ENCODE measurements at places on chromosomes 7 and 10. TPM values are rescaled to one million over a fixed set of nuclear protein-coding genes. Genes with fewer than 3 reads are reported as not detected.
A peak's percentile ranks its signal among the peaks of the same experiment; 100 is the strongest.

DNA sequence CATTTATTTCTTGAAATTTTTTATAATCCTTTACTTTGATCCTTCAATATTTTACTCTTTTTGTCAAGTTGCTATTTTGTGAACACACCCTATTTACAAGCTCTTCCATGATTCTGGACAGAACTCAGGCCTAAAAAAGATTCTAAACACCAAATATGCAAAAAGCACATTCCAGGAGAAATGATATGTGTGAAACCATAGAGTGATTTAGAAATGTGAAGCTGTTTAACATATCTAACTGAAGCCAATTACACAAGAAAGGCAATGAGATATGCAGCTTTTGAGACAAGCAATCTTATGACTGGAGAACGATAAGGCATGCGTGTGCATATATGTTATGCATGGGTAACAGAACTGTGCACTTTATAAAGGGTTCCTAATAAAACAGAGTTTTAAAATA lies 243.0 kb downstream of the CACNA2D1 start:
- peaks cover 8% of the 10 kb centered on the region for H3K4me1 ChIP-seq
- H3K36me3 ChIP-seq: no peaks in the 10 kb centered on the region
- DNase-seq: no peak
- H3K27ac ChIP-seq: no peak overlapping the region
- no peak overlapping the region for H3K4me3 ChIP-seq

DNA sequence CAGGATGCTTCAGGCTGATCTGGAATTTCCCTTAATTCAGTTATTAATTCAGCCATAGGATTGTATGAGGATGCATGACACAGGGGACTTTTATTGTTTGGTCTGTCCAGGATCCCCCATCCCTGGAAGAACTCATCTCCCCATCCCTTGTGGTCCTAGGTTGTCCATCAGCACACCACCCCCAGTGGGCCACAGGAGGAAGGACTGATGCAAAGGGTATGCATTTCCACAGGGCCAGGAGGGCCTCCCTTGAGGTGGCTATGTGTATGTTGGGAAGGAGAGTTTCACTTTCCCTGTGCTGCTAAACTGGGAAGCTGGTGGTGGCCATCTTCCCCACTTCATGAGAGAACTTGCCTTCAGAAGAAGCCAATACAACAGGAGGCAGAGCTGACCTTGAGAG lies 44.6 kb upstream of the GRB10 start:
- peaks cover 3% of the 10 kb centered on the region for H3K27me3 ChIP-seq
- H3K4me3 ChIP-seq: no peak overlapping the region
- no peaks in the 10 kb centered on the region for H3K36me3 ChIP-seq
- no peak overlapping the region for H3K27ac ChIP-seq

DNA sequence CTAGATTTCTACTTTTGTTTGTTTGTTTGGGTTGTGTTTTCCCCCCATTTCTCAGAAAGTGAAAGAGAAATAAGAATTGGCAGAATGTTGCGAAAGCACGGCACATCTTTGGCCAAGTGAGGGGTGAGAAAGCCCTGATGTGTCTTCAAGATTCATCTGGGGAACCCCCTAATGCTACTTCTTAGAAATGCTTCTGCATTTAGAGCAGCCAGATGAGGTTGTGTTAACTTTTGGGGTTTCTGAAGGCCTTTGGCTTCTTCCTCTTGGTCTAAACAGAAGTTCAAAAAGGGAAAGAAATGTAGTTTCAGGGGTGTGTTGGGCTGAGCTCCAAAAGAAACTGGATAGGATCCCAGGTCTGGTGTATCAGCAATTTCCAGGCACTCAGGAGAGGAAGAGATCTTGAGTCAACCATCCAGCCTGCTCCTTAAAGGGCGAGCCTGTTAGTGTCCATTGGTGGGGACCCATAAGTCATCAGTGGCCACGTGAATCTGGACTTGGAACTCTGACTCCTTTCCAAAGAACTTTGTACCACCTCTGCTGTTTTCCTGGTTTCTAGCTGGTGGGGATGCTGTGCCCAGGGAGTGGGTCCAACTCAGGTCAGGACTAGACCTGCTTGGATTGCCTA lies 6.5 kb downstream of the DUSP5 start:
- no peaks in the 10 kb centered on the region for H3K27me3 ChIP-seq
- H3K36me3 ChIP-seq: peaks cover 26% of the 10 kb centered on the region
- peak overlapping the region; percentile 80 for H3K27ac ChIP-seq

DNA sequence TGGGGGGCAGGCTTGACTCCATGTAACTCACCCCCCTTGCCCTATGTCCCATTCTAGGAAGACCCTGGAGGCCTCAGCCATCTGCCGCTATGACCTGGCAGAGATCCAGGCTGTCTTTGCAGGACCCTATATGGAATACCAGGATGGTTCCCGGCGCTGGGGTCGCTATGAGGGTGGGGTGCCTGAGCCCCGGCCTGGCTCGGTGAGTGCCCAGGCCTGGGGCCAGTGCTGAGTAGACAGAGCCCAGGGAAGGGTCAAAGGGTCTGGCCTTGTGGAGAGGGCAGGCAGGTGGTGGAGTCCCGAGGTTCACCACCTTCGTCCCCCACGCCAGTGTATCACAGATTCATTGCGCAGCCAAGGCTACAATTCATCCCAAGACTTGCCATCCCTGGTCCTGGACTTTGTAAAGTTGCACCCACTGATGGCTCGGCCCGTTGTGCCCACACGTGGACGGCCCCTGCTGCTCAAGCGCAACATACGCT lies 7.5 kb downstream of the MRPL43 start:
- H3K27me3 ChIP-seq: no peaks in the 10 kb centered on the region
- no peak for DNase-seq
- no peaks in the 10 kb centered on the region for H3K4me1 ChIP-seq
- H3K36me3 ChIP-seq: peaks cover 9% of the 10 kb centered on the region
- no peak overlapping the region for H3K4me3 ChIP-seq
- H3K27ac ChIP-seq: no peak overlapping the region

DNA sequence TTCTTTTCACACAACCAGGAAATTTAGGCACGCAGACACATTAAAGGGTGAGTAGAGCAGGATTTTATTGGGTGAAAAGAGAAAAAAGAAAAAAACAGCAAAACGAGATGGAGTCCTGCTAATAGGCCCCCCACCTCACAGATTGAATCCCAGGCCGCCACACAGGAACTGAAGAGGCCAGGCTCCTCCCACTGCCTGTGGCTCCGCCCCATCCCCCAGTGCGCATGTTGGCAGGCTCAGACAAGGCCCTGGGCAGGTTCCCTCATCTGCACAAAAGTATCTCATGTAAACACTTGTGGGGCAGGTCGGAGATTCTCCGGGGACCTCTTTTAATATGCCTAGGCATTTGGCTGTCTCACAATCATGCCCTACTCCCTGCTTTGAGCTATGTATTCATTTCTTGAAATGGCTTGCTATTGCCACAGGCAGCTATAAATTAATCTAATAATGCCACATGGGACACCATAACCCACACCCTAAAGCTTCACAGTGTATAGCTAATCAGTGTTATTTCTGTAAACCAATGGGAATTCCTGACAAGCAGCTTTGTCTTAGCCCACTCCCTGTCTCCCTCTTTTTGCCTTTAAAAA lies 76.2 kb upstream of the KIF5B start:
- no peak overlapping the region for H3K27ac ChIP-seq
- DNase-seq: no peak
- H3K27me3 ChIP-seq: no peaks in the 10 kb centered on the region
- no peak overlapping the region for H3K4me3 ChIP-seq

- no peak overlapping the region for H3K4me3 ChIP-seq
- H3K36me3 ChIP-seq: no peaks in the 10 kb centered on the region
- H3K27me3 ChIP-seq: no peaks in the 10 kb centered on the region
Observed at GRCh38 chr7:80197627-80198026, 63.0 kb downstream of the GNAI1 start.

- no peak overlapping the region for H3K27ac ChIP-seq
- H3K36me3 ChIP-seq: no peaks in the 10 kb centered on the region
- no peaks in the 10 kb centered on the region for H3K27me3 ChIP-seq
- H3K4me3 ChIP-seq: no peak overlapping the region
- no peak for DNase-seq
Observed at GRCh38 chr10:127911218-127911866, 4.4 kb downstream of the PTPRE start.

- H3K27me3 ChIP-seq: no peaks in the 10 kb centered on the region
- no peaks in the 10 kb centered on the region for H3K4me1 ChIP-seq
- no peak overlapping the region for H3K4me3 ChIP-seq
Observed at GRCh38 chr10:13627459-13628310, 40.9 kb downstream of the PRPF18 start.

GRCh38 chr7:48933549-48934085 lies 9.3 kb downstream of the CDC14C start:
- no peaks in the 10 kb centered on the region for H3K36me3 ChIP-seq
- H3K4me3 ChIP-seq: no peak overlapping the region
- DNase-seq: no peak
- H3K27me3 ChIP-seq: no peaks in the 10 kb centered on the region
- H3K4me1 ChIP-seq: no peaks in the 10 kb centered on the region

DNA sequence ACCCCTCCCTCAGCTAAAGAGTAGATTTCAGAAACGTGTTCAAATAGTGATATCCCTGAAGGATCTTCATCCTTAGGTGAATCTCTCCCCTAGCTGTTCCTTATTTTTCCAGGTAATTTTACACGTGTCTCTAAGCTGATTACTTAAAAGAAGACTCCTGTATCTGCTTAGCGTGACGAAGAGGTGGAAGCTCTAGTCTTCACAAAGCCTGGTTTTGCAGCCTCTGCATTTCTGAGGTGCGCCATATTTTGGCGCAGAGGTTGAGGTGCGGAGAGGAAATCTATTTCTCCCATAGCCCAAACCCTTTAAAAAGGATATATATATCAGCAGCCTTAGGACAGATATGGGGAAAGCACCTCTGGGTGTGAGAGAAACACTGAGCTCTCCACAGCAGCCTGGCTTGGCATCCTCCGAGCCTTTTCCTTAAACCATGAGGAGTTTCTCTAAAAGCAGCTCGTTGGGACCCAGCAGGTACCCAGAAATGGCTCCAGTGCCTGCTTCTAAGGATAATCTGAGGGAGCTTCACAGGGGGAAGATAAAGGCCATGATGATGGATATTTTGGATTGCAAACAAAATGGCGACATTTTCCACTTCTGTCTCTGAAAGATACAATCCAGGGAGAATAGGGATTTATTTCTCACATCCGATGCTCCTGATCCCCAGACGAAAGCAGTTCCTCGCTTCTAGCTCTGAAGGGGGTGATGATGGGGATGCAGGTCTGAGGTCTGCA lies 3.0 kb upstream of the HOXA2 start:
- peak overlapping the region; percentile 38 for H3K4me3 ChIP-seq
- H3K27me3 ChIP-seq: no peaks in the 10 kb centered on the region
- no peaks in the 10 kb centered on the region for H3K36me3 ChIP-seq
- peaks cover 37% of the 10 kb centered on the region for H3K4me1 ChIP-seq
- DNase-seq: peak; percentile 43

DNA sequence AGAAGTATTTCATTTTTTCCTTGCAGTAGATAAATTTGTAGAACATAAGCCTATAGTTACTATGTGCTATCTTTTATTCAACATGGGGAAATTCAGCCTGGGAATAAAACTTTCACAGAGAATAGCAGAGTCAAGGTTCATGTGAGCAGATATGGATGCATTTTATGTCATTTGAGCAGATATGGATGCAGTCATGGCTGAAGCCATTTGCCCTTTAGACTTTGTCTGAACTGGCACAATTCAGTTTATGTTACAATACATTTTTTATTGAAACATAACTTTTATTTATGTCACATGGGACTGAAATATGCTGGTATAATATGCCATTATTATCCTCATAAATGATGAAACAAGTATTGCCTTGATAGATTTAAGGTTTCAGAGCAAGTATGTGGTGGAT lies 231.1 kb downstream of the CACNA2D1 start:
- DNase-seq: no peak
- H3K4me3 ChIP-seq: no peak overlapping the region
- no peaks in the 10 kb centered on the region for H3K4me1 ChIP-seq
- no peaks in the 10 kb centered on the region for H3K36me3 ChIP-seq

GRCh38 chr7:158809596-158809995 lies 19.7 kb downstream of the ESYT2 start:
- no peaks in the 10 kb centered on the region for H3K27me3 ChIP-seq
- no peak overlapping the region for H3K4me3 ChIP-seq
- DNase-seq: peak; percentile 44
- H3K27ac ChIP-seq: no peak overlapping the region

GRCh38 chr10:120573355-120573754 lies 116.3 kb downstream of the PLPP4 start:
- no peaks in the 10 kb centered on the region for H3K36me3 ChIP-seq
- H3K4me3 ChIP-seq: no peak overlapping the region
- H3K4me1 ChIP-seq: no peaks in the 10 kb centered on the region
- H3K27me3 ChIP-seq: no peaks in the 10 kb centered on the region

DNA sequence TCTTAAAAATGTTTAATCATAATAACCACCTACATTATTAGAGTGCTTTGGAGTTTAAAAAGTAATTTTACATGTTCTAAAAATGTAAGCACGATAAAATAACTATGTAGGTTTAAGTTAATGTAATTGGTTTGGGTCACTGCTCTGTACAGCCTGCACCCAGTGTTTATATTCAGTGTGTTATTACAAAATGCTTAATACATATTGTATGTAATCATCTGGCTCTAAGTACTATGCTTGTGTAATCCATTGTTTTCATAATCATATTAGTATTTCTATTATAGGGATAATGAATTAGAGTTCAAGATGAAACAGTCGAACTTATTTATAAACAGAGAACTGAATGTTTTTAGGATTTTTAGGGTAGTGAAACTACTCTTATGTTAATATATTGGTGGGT lies 13.1 kb downstream of the RPA3 start:
- H3K27ac ChIP-seq: no peak overlapping the region
- DNase-seq: no peak
- H3K27me3 ChIP-seq: no peaks in the 10 kb centered on the region
- H3K4me3 ChIP-seq: no peak overlapping the region

DNA sequence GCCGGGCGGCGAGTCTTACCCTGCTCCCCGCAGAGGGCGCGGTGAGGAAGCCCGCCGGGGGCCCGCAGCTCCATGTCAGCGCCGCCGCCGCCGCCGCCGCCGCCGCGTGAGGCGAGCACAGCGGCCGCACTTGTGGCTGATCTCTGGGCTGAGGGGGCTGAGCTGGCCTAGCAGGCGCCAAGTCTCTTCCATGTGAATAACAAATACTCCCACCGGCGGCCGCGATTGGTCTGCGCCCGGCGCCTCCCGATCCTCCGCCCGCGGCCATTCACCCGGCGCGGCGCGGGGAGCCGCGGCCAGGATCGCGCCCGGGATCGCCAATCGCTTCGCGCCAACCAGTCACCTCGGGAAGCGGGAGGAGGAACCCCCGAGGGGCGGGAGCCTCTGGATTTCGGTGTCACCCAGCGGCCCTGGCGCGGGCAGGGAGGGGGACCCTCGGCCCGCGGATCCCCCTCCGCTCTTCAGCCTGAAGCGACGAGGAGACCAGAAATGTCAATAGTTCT lies at the start of gene GRM8:
Gene GRM8 (minus strand): TSS at position 164 of the 503 bp plus-strand sequence.
- peak within 1 kb of the TSS; percentile 16 for H3K4me3 ChIP-seq
- H3K36me3 ChIP-seq: no peaks in the 10 kb centered on the region
- peaks cover 27% of the 10 kb centered on the region for H3K27me3 ChIP-seq
- no peak within 1 kb of the TSS for H3K27ac ChIP-seq

GRCh38 chr7:80284855-80285254 lies 150.2 kb downstream of the GNAI1 start:
- H3K27ac ChIP-seq: no peak overlapping the region
- no peaks in the 10 kb centered on the region for H3K27me3 ChIP-seq
- no peaks in the 10 kb centered on the region for H3K36me3 ChIP-seq
- DNase-seq: peak; percentile 89
- no peak overlapping the region for H3K4me3 ChIP-seq

GRCh38 chr10:71359364-71360046 lies 37.2 kb upstream of the CDH23 start:
- DNase-seq: no peak
- no peak overlapping the region for H3K4me3 ChIP-seq
- H3K4me1 ChIP-seq: no peaks in the 10 kb centered on the region
- H3K27me3 ChIP-seq: no peaks in the 10 kb centered on the region
- H3K36me3 ChIP-seq: no peaks in the 10 kb centered on the region

Gene FAM237B
- total RNA-seq: not detected

Gene PKD2L1
- not detected for total RNA-seq

Gene PDE6C
- total RNA-seq: not detected

Gene C10orf90
- 0.17 TPM for total RNA-seq

Gene THSD7A
- total RNA-seq: 0.83 TPM
